A549 treated with CpdA at 1 μM for 4 hours (cell line): ENCODE measurements at places on chromosomes 1 and 21. TPM values are rescaled to one million over a fixed set of nuclear protein-coding genes. Genes with fewer than 3 reads are reported as not detected.

Gene SEMA4A
- 0.34 to 0.65 TPM (median 0.41 TPM) in 5 replicates for total RNA-seq

Gene HAPLN2
- 0.03 TPM in 1 of 5 replicates, not detected in the others for total RNA-seq

Gene LCE3D
- 0.34 to 0.80 TPM (median 0.59 TPM) in 5 replicates for total RNA-seq

Gene C1orf226
- total RNA-seq: 0.66 to 1.2 TPM (median 0.90 TPM) in 5 replicates

Gene MRPL55
- 79.8 to 96.2 TPM (median 84.6 TPM) in 5 replicates for total RNA-seq

Gene NUP210L
- total RNA-seq: not detected in 5 replicates

Gene CAMSAP2
- total RNA-seq: 17.6 to 27.1 TPM (median 20.8 TPM) in 5 replicates

Gene SLC22A15
- total RNA-seq: 0.49 to 0.73 TPM (median 0.61 TPM) in 5 replicates

Gene SPATA45
- total RNA-seq: 0.17 TPM in 1 of 5 replicates, not detected in the others

Gene KHDC4
- total RNA-seq: 24.5 to 30.9 TPM (median 27.3 TPM) in 5 replicates

Gene LAPTM5
- total RNA-seq: 0.10 to 0.23 TPM (median 0.19 TPM) in 4 of 5 replicates, not detected in the other

Gene GPR25
- total RNA-seq: not detected in 5 replicates

Gene GCSAML
- not detected in 5 replicates for total RNA-seq

Gene CATSPERE
- 0.05 to 0.27 TPM (median 0.09 TPM) in 4 of 5 replicates, not detected in the other for total RNA-seq

Gene TTC39A
- total RNA-seq: 0.79 to 1.9 TPM (median 1.5 TPM) in 5 replicates

Gene EVA1B
- 8.1 to 22.3 TPM (median 18.3 TPM) in 5 replicates for total RNA-seq

Gene TBCE
- 39.5 to 51.2 TPM (median 42.7 TPM) in 5 replicates for total RNA-seq

Gene PRELP
- 0.02 TPM in 1 of 5 replicates, not detected in the others for total RNA-seq

Gene GBP5
- 0.05 TPM in 2 of 5 replicates, not detected in the others for total RNA-seq

Gene ATF6
- 11.4 to 13.5 TPM (median 12.3 TPM) in 5 replicates for total RNA-seq

Gene PLA2G2C
- total RNA-seq: not detected in 5 replicates

Gene PKN2
- total RNA-seq: 10.8 to 17.5 TPM (median 16.0 TPM) in 5 replicates

Gene FCGR1A
- not detected in 5 replicates for total RNA-seq

Gene ATAD3C
- total RNA-seq: not detected in 5 replicates

Gene TFF1
- 25.6 to 32.2 TPM (median 29.4 TPM) in 5 replicates for total RNA-seq

Gene B3GALT2
- not detected in 5 replicates for total RNA-seq

Gene TNFRSF1B
- 0.33 to 0.59 TPM (median 0.40 TPM) in 5 replicates for total RNA-seq

Gene LCE6A
- total RNA-seq: not detected in 5 replicates

Gene CD1D
- 0.05 TPM in 1 of 5 replicates, not detected in the others for total RNA-seq

Gene SPRR1A
- not detected in 5 replicates for total RNA-seq

Gene SPATA1
- total RNA-seq: 0.47 to 1.3 TPM (median 0.72 TPM) in 5 replicates

Gene AGT
- 0.06 to 0.20 TPM (median 0.08 TPM) in 5 replicates for total RNA-seq

Gene TRIM67
- total RNA-seq: 0.16 to 0.28 TPM (median 0.21 TPM) in 5 replicates

Gene ATP6V1G3
- not detected in 5 replicates for total RNA-seq

Gene LCE1A
- not detected in 5 replicates for total RNA-seq

Gene PCP4
- total RNA-seq: not detected in 5 replicates

Gene LAMC1
- total RNA-seq: 87.7 to 136 TPM (median 106 TPM) in 5 replicates
